ENCODE measurements at places on chromosomes 4 and X.

- no peak for DNase-seq
Observed at GRCh38 chrX:136321532-136321931, 20.8 kb downstream of the ADGRG4 start.

GRCh38 chr4:120000591-120001296 is 65.9 kb downstream of the MAD2L1 start:
- DNase-seq: no peak

DNA sequence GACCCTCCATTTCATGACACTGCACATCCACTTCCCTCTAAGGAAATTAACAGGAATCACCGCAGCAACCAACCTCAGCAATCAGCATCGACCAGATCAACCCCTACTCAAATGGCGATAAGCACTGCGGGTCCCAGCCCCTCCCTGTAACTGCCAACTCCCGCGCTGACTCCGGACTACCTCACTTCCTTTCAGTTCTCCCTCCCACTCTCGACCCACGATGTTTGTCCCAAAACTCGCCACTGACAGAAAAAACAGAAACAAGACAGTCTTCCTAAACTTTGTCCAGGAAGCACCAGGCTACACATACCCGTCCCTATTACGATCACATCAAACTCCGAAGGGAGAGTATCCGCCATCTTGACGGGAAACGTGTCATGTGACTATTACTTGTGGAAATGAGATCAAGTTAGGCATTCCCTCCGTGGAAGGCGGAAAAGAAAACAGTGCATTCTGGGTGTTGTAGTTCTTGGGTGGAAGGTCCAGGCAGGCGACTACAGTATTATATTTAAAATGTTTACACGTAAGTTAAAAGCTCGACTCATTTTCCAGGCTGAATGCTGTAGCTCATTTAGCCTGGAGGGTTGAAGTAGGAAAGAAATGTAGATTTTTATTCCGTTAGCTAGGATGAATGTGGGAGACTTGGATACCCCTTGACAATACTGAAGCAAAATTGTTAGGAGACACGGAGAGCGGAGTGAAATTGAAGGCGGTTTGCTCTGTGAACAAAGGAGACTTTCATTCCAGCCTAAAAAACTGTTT is at the start of gene CHM:
TSS of gene CHM (minus strand) at position 385 of the 762 bp plus-strand sequence. CDS start at position 359, 26 bp downstream.
- peak; percentile 91 for DNase-seq

GRCh38 chrX:95071052-95071451 is 1397.0 kb downstream of the FAM133A start:
- no peak for DNase-seq

GRCh38 chr4:80489798-80490197 is 154.3 kb downstream of the CFAP299 start:
- DNase-seq: no peak

GRCh38 chrX:133046601-133047000 is 50.3 kb downstream of the USP26 start:
- DNase-seq: no peak

DNA sequence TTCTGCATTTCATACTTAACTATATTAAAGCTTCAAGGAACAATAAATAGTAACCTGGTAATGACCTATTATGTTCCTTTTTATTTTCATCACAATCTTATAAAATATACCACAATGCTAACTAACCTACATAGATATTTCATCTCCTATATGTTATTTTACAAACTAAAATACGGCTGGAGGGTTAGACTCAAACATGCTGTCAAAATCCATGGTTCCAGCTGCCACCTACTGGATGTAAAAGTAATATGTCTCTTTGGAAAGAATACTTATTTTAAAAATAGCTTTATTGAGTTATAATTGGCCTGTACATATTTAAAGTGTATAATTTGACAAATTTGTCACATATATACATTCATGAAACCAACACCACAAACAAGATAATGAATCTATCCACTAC is 15.0 kb downstream of the RGN start:
- DNase-seq: peak; percentile 47

- DNase-seq: no peak
Observed at GRCh38 chrX:51435101-51435500, 61.3 kb downstream of the NUDT11 start.

DNA sequence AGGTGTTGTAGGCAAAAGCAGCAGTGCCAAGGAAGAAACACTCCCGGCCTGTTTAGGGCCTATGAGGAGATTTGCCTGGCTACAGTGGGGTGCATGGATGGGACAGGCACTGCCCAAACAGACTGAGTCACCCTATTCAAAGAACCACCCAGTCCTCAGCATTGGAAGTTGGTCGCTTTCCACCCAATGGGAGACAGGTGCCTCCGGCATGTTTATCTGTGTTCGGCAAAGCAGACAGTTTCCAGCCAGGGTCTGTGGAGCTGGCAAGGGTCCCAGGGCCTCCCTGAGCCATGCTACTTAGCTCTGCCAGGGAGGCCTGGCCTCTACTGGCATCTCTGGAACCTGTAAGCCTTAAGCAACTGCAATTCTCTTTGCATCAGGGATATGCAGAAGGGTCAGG is 165.1 kb upstream of the ATP6AP2 start:
- peak; percentile 43 for DNase-seq

GRCh38 chr4:126061655-126062054 is 746.9 kb downstream of the FAT4 start:
- DNase-seq: no peak

DNA sequence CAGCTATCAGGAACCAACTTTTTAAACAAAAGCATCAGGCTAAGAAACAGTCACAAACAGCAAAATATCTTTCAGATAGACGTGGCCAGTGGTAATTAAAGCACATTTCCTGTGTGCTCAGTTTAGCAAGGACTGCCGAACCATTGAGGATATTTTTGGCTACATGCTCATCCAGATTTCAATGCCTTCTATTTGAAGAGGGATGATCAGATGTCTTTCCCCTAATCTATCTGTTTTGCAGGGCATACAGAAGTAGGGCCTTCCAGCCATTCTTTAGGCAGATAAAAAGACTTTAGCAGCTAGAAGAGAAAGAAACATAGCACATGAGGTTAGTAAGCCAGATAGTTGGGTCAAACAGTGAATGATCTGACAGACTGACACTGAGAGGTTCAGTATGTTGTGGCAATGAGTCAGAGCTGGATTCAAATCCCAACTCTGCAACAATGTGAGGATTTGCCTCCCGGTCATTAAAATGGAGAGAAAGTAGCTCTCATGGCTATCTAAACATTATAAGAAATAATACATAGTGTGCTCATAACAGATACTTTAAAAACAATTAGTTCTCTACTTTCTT is 100.0 kb upstream of the PRKG2 start:
- DNase-seq: peak; percentile 18

- peak; percentile 34 for DNase-seq
Observed at GRCh38 chrX:53048169-53049126, at the start of gene GPR173. Gene GPR173, plus strand, starts transcription at chrX:53048789. Its CDS starts 27,833 bp downstream, at chrX:53076622.

GRCh38 chr4:160406263-160406825 is 1303.5 kb downstream of the RAPGEF2 start:
- DNase-seq: no peak

- no peak for DNase-seq
Observed at GRCh38 chr4:17884063-17884462, 73.3 kb downstream of the NCAPG start.

GRCh38 chrX:40172401-40173142 is 74.8 kb upstream of the BCOR start:
- DNase-seq: peak; percentile 35

- DNase-seq: no peak
Observed at GRCh38 chrX:154650221-154650510, 3.2 kb downstream of the CTAG2 start.

DNA sequence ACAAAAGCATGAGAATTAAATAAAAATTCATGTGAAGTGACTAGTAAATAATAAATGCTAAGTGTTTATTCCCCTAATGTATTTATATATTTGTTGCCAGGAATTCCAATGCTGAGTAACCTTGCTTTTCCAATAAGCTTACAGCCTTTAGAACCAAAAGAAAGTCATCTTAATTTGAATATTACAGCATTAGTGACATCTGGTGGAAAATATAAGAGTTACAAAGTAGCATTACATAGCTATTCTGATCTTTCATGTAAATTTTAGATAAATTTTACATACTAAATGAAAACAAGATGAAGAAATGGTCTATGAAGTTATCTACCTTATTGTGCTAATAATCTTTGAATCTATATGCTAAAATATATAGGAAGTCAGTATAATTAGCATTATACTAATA is 10.4 kb downstream of the MAD2L1 start:
- no peak for DNase-seq

DNA sequence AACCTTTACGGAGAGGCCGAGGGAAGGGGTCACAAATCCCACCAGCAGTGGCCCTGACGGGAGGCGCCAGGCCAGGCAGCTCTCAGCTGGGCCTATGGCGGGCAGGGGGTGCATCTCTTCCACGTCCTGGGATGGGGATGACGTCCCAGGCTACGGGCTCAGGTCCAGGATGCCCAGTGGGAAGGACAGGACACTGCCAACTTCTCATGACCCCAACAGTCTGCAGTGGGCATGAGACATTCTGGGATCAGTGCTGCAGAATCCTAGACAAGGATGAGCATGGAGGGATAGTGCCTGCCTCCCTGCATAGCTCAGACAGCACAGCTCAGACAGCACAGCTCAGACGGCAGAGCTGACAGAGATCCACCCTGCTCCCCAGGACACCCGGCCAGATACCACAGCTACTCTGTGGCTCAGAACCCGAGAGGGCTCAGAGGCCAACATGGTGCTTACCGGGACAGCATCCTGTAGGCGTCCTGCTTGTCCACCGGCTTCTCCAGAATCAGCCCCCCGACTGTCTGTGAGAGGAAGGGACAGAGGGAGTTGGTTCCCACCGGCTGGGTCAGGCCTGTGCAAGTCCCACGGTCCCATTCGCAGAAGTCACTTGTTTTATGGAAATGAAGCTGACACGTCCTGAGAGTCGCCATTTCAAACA is 17.3 kb downstream of the ASMTL start:
- no peak for DNase-seq

DNA sequence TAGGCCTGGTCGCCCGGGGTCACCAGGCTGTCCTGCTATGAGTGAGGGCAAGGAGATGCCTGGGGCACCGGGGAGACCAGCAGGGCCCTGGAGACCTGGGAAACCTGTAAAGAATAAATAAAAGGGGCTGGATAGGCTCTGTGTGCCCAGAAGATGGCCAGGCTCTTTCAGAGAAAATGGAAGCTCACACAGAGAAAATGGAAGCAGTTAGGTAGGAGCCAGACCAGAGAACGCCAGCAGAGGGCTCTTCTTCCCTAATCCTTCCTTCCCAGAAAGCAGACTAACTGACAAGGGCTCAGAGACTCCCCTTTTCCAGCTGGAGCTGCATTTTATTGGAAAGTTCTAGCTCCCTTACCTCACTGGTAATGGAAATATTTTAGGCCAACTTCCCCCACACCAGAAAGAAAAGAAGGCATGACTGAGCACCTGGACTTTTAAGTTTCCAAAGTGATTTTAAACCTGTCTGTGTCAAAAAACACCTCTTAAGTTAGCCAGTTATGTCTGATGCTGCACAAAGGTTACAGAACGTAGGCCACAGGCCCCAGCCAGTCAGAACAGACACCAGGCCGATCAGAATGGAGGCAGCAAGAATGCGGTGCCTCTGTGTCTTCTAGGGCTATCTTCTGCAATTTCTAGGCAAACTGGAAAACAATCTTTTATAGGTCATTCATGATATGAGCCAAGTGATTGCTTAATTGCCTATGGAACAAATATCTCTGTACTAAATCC is 74.0 kb downstream of the ATG4A start:
- DNase-seq: peak; percentile 48

GRCh38 chr4:48667148-48667547 is 112.9 kb downstream of the FRYL start:
- DNase-seq: no peak

DNA sequence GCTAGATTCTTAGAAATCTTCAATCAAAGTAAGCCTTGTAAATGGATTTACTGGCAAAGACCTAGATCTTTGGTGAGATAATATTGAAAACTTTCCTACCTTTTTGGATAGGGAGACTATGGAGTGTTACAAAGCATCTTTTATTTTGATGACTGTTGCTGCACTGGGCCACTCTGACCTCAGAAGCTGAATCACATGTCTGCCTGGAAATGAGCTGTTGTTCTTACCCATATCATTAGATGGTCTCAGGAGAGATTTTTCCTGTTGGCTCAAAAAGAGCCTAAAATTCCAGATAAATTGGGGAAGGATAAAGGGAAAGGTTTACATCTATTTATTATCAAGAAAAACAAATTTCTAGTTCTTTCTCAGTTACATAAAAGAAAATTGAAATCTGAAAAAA is 127.5 kb upstream of the BMP3 start:
- no peak for DNase-seq

DNA sequence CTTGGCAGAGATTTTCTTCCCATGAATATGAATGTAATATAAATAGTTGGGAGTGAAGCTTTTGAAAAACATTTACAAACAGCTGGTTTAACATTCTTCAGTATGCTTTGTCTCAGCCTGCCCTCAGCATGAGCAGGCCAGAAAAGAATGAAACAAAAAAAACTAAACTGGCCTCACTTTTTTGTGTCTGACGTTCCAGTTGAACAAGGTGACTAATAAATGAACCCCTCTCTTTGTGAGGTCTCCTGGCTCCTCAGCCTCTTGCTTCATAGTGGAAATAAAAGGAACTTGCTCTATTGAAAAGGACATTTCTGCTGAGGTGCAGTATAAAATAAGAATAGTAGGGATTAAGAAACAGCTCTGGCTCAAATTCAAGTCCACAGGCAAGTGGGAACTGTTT is 9.4 kb downstream of the CHST7 start:
- DNase-seq: peak; percentile 81

- DNase-seq: no peak
Observed at GRCh38 chrX:281166-281999, at the start of gene PLCXD1. Gene PLCXD1, plus strand, starts transcription at chrX:281381. Its CDS starts 2,807 bp downstream, at chrX:284188.

DNA sequence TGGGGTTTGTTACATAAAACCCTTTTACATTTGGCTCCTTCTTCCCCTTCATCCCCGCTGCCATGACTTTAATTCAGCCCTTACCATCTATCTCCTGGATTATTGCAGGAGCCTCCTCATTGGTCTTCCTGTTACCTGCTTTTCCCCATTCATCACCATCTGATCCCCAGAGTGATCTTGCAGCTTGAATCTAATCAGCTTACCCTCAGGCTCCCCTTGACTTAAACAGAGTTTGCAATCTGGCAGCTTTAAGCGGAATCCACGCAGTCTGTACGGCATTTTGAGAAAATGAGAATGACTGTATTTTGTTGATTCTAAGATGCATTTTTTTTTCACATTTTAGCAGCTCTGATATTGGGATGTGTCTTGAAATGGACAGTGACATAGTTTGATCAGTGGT is 14.9 kb upstream of the PPEF1 start:
- no peak for DNase-seq

DNA sequence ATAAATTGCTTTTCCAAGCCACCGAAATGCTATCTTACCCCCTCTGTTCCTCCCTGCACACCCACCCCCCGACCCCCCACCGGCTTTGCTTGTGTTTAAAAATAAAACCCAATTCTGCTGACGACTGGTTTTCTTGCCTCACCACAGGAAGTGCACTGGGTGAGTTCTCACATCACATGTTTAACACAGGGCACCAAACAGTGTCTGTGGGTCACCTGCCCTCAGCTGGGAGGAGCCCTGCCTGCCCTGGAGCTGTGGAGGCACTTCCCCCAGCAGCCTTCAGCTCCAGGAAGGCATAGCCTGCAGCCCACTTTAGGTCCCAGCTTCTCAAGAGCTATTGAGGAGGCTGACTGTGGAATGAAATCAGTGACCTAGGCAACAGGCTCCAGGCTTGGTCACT is 8.8 kb downstream of the TMEM255A start:
- peak; percentile 3 for DNase-seq

GRCh38 chrX:150568320-150569154 is at the start of gene MTM1:
Gene MTM1, plus strand, starts transcription at chrX:150568621. Its CDS starts 23,994 bp downstream, at chrX:150592615.
- DNase-seq: peak; percentile 91
